ENCODE measurements at places on chromosomes 3 and 15. TPM values are rescaled to one million over a fixed set of nuclear protein-coding genes. Genes with fewer than 3 reads are reported as not detected.

C3orf85 gene
- polyA plus RNA-seq, result not detected

GRCh38 chr3:120420928-120421551, 29.8 kb downstream of the FSTL1 start:
- no peak for DNase-seq
- H3K36me3 ChIP-seq, result no peaks in the 10 kb centered on the region
- H3K27me3 ChIP-seq, result no peaks in the 10 kb centered on the region
- H3K27ac ChIP-seq, result no peak overlapping the region

GRCh38 chr15:28120359-28120640, 21.2 kb upstream of the OCA2 start:
- no peak overlapping the region for H3K27ac ChIP-seq
- no peak for DNase-seq
- H3K4me1 ChIP-seq, result no peaks in the 10 kb centered on the region
- no peaks in the 10 kb centered on the region for H3K27me3 ChIP-seq
- H3K4me3 ChIP-seq, result no peak overlapping the region

DNA sequence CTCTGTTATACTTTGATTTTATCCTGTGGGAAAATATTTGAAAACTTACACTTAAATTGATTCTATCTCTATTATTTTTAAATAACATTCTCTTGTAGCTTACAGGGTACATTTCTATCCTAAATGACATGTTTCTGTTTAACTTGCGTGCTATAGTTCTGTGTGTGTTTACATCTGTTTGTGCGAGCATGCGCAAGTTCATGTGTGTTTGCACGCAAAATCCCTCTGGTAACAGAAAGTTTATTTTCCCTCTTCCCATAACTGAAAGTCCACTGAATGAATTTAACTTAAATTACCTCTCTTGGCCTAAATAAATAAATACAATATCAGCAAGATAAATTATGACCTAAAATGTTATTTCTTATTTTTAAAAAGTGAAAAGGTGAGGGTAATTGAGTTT, 117.3 kb upstream of the NEO1 start:
- no peaks in the 10 kb centered on the region for H3K36me3 ChIP-seq
- no peaks in the 10 kb centered on the region for H3K27me3 ChIP-seq
- H3K27ac ChIP-seq, result no peak overlapping the region
- H3K4me1 ChIP-seq, result no peaks in the 10 kb centered on the region
- no peak overlapping the region for H3K4me3 ChIP-seq
